ENCODE measurements at places on chromosomes 7 and 10.
A peak's percentile ranks its signal among the peaks of the same experiment; 100 is the strongest.

- DNase-seq: no peak
Measured at GRCh38 chr7:151692721-151693120, 173.0 kb upstream of the RHEB start.

DNA sequence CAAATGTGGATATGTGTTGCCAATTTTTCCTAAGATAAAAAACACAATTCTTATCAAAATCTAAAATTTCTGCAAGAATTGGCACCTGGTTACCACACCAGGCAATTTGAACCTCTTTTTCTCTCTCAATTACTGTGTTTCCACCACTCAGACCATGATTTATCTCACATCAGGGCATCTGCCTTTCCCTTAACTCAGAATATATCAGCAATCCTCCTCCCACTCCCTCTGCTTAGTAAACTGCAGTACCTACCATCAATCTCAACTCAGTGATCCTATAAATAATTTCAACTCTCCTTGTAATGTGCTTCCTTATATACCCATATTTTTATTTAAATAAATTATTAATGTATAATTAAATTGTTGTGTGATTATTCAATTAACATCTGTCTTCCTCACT, 212.3 kb upstream of the PCDH15 start:
- DNase-seq: no peak

DNA sequence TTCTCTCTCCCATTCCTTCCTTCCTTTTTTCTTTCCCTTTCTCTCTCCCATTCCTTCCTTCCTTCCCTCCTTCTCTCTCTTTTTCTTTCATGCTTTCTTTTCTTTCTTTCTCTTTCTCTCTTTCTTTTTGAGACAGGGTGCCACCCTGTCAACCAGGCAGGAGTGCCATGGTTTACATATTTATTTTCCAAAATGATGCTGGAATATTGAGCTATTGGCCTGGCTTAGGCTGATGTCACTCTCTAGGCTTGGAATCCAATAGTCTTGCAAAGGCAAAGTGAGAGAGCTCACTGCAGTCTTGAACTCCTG, 159.1 kb downstream of the BAMBI start:
- no peak for DNase-seq

GRCh38 chr7:111681242-111681641, 119.0 kb upstream of the IMMP2L start:
- no peak for DNase-seq

DNA sequence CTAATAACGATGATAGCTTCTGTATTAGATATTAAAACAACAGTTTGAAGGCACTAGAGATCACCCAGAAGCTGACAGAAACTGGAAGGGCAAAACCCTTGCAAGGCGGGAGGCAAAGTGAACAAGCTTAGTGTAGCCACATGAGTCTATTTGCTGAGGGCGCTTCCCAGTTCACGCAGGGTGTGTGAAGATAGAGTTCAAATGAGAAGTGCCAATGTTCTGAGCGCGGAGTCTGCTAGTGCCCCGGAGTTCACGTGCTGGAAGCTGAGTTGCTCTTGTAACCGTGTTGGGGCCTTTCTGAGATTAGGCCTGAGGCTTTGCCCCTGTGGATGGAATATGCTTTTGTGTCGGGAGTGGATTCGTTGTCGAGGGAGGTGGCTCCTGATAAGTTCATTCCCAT, 16.6 kb upstream of the GTPBP4 start:
- no peak for DNase-seq

GRCh38 chr10:6409971-6410643, 170.0 kb downstream of the PRKCQ start:
- DNase-seq: peak; percentile 48

- DNase-seq: no peak
Measured at GRCh38 chr10:95388109-95388471, 97.3 kb upstream of the PDLIM1 start.

GRCh38 chr7:121503039-121503438, 106.9 kb upstream of the FAM3C start:
- DNase-seq: no peak

DNA sequence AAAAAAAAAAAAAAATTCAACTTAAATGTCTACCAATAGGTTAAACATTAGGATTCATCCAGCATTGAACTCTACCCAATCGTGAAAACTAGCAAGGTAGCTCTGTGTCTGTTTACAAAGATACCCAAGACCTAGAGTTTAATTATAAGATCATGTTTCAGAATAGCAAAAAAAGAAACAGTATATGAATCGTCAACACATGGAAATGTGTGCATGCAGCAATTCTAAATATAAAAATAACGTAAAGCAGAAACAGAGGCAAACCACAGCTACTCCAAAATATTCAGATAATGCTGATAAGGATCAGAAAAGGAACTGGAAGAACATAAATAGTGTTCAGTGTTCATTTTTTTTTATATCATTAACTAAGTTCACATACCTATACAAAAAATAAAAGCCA, 68.7 kb downstream of the AFAP1L2 start:
- DNase-seq: no peak

- no peak for DNase-seq
Measured at GRCh38 chr10:124300224-124300623, 118.5 kb downstream of the OAT start.

GRCh38 chr7:2522780-2523433, 3.3 kb downstream of the LFNG start:
- DNase-seq: peak; percentile 57

GRCh38 chr10:37952043-37952755, 24.2 kb downstream of the ZNF25 start:
- no peak for DNase-seq

GRCh38 chr7:87413029-87413428, 62.5 kb downstream of the ABCB4 start:
- no peak for DNase-seq

- DNase-seq: no peak
Measured at GRCh38 chr10:119401671-119402395, 140.7 kb downstream of the RGS10 start.
